Stimulated activated CD4-positive, alpha-beta T cell treated with anti-CD3 and anti-CD28 coated beads, TNF-alpha, amount 100 ng/mL, for 48 hours (primary cell): ENCODE measurements at places on chromosomes 2 and 18.

DNA sequence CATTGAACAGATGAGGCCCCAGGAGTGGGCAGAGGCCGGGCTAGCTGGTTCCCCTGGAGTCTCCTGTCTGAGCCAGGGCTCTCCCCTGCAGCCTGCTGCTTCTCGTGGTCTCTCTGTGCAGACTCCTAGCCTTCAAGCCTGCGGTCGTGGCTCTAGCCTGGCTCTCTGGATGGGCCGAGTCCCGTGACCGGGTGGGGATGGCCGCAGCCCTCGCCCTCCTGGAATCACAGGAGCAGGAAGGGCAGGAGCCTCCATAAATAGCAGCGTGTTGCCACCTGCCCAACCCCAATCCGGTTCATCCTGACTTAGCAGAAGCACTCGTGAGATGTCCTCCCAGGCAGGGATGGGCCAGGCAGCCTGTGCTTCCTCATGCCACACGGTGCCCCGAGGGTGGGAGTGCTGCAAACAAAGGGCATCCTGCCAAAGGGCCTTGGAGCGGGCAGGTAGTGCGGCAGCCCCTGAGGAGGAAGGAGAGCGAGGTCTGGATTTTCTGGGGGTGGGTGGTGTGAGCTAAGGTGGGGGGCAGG, 43.9 kb downstream of the FOSL2 start:
- DNase-seq = no peak

DNA sequence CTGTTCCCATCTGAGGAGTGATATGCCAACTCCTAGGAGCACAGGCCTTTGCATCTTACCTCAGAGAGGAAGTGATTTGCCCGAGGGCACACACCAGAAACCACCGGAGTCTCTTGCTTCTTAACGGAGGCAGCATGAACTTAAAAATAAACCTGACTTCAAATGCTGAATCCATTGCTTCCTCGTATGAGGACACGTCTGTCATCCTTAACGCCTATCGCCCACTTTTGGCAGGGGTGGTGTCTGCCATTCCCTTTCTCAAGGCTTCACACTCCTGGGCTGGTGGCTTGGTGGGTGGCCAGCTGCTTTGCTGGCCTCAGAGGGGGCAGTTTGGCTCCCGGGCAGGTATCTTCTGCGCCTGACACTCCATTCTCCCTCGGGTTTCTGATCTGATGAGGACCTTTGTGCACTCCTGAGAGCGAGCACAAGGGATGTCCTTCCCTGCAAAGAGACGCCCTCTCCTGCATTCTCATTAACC, 1.1 kb upstream of the PREB start:
- DNase-seq = no peak

DNA sequence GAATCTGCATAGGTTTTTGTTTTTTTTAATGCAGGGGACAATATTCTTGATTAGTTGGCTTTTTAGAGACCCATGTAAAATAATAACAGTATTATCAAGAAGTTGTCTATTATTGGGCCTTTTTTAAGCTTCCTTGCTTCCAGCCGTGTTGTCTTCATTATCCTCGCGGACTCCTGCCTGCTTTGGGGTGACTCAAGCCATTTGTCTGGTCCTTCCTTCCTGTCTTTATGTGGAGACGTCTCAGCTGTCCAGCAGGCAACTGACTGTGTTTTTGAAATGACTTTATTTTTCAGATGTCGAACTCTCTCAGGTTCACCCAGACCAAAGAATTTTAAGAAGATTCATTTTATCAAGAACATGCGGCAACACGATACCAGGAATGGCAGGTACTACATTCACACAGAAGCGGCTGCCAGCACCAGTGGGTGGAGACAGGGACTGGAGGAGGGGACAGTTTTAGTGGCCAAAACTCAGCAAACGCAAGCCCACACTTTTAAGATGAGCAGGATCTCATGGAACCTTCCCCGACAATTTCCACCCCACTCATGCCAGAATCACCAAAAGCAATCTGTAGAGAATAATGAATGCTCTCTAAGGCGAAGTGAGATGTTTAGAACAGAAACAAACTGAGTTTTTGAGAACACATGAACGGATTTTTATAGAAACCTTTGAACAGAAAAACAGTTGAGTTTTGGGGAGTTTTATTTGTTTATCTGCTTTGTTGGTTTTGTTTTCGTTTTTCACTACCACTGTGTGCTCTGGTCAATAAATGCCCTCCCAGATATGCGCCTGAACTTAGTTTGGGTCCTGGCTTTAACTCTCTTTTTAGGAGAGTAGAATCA, 59.1 kb downstream of the CABLES1 start:
- DNase-seq = no peak

- DNase-seq = no peak
These were observed 210.9 kb downstream of the NDUFA10 start for GRCh38 chr2:239814116-239814860.

DNA sequence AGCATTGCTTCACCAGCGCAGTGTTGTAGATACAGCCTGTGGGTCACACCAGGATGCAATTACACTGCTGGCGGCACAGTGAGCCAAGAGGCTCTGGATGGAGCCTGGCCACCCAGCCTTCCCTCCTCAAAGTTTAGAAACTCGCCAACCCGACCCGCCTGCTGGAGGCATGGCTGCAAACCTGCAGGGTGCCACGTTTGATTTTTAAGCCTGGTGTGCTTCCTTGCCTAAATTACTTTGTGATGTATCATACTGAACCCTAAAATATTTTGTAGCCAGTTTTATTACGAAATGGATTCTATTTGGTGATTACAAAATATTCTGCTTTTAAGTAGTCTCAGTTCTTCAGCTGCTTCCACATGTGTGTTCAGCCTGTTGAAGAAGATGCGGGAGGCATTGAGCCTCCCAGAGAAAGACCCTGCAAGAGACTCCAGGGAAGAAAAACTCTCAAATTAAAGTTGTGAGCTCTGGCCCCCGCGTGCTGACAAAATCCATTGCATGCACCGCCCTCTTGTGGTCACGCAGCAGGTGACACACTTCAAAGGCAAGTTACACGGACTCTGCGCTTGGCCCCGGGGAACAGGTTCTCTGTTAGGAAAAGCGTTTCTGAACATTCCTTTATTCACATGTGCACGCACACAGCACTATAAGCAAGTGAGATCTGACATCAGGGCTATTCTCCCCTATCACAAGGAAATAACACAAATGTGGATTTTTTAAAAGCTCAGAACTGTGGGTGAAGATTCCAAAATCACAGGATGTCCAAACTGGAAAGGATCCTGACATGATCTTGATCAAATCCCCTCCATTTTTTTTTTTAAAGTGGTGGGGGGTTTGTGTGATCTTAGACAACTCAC, 63.0 kb upstream of the TWIST2 start:
- peak; percentile 43 for DNase-seq

DNA sequence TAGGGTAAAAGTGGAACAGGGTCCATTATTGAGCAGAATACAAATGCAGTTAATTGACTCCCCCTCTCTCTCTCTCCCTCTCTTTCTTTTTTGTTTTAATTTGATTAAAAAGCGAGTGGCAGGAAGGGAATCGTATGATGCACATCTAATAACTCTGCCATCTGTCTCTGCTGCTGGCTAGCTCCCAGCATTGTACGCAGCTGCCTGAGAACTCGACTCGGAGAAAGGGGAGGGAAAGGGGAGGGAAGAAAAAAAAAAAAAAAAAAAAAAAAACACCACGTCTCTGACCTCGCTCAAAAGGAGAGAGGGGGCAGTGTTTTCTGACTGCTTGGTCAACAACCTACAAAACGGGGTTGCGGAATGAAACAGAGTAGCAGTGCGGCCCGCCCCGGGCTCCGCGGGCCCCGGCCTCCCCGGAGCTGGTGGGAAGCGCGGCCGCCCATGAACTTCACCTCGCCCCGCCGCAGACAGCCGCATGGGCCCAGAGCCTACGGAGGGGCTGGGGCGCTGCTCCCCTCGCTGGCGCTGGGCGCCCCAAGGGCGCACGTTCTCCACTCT, 265.7 kb downstream of the TCF4 start:
- DNase-seq = no peak

DNA sequence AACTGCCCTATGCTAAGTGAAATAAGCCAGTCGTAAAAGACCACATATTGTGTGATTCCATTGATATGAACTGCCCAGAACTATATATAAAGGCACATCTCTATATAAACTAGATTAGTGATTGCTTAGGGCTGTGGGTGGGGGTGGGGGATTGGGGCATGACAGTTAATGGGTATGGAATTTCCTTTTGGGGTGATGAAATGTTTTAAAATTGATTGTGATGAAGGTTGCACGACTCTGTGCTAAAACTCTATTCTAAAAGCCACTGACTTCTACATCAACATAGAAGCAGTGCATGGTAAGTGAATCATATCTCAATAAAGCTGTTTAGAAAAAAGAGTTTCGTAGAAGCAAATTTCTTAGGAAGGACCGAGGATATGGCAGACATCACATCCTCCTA, 53.0 kb downstream of the CDCA7 start:
- no peak for DNase-seq

DNA sequence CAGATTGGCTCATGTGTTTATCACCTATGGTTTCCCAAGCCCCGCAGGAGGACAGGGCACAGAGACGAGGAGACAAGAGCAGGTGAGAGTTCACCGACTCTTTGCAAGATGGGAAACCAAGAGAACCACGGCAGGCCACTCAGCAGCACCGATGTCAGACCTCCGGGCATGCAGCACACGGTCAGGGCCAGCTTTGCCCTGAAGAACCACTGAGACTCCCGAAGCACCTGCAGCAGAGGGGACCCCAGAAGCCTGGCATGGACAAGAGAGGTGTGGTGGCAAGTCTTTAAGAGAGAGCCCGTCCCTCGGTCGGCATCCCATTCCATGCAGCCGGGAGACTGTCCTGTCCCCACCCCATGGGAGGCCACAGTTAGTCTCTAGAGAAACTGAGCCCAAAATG, 36.6 kb upstream of the TAF1B start:
- DNase-seq = no peak

DNA sequence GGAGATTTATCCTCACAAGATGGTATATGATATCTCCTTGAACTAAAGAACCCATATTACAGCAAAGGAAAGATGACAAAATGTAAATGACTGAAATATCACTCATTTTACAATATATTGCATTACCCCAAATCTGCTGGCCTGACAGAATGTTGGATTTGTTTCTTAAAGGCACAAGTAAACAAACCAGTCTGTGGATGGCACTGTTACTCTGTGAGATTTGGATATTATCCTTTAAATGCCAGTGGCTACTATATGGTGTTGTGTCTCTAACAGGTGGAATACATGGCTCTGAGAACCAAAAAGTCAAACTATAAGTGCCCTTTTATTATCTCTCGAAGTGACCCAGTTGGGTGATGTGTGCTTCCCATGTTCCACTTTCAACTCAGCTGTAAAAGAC, 125.7 kb downstream of the PDE1A start:
- DNase-seq = no peak

- DNase-seq = no peak
These were observed 13.7 kb downstream of the ADRA2B start for GRCh38 chr2:96102596-96103186.

- DNase-seq = no peak
These were observed 15.5 kb downstream of the HEATR5B start for GRCh38 chr2:37068686-37069085.

DNA sequence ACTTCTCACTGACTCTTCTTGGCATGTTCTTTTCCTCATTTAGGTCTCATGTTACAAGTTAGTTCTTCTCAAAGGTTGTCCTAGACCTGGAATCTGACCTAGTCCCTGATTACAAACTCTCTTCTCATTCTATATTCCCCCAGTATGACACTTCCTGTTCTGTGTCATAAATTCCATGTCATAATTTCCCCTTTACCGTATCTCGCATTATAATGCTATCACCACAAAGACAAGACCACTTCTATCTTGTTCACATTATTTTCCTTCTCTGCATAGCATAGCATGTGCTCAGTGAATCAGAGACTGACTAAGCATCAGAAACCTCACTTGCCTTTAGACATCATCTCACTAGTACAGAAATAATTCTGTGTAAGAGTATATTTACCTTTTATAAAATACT, 63.6 kb upstream of the CAVIN2 start:
- no peak for DNase-seq

DNA sequence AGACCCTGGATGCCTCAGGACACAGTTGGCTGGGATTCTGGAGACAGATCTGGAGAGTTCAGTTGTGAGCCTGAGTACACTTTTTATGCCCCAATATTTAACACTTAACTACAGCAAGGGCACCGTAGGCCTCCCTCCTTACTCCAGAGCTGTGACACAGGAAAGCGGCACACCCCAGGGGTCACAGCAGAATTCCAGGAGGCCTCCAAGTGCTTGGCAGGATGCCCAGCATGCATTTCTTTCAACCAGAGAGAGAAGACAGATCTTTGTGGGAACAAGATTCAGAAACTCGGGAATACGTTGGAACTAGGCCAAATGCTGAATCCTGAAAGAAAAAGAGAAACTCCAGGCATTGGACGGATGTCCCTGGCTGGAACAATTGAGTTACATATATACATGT, 199.2 kb upstream of the NT5C1B start:
- no peak for DNase-seq

DNA sequence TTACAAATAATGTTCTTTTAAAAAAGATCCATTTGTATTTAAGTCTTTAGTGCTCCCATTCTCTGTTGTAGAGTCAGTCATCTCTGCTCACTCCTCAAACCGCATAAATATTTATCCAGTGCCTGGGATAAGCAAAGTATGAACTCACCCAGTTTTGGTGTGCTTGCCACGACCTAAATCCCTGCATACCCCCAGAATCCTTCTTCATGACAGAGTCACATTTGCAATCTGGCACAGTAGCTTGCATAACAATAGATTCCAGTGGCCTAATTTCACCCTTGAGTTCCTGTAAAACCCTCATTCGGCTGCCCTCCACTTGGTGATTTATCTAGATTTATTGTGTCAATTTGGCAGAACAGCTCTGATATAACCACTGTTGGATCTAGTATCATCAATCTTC, 92.9 kb downstream of the DTNA start:
- DNase-seq = no peak

DNA sequence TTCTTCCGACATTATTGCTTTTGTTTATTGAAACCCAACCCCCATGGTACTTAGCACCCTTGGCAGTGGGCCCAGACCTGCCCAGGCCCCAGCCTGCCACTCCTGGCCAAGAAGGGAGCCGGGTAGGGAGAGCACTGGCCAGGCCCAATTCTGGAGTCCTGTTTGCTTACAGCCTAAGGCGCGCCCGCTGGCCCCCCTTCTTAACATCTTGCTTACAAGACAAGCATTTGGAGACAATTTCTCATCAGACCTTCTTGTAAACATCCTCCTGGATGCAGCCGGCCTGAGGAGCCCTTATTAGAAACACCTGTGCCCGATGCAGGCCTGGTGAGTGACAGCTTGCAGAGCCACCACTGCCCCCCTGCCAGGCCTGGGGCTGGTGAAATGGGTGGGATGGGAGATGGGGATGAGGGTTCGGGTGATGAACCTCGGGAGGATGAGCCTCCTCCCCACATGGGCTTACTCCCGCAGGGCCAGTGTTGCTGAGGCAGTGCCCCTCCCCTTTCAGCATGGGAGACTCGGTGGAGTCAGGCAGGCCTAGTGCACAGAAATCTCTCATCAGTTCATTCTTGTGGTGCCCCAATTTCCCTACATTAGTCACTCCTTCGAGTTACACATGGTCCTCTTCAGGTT, 217.5 kb downstream of the CYP26B1 start:
- DNase-seq = no peak
